ENCODE measurements at places on chromosomes 12 and 14.

DNA sequence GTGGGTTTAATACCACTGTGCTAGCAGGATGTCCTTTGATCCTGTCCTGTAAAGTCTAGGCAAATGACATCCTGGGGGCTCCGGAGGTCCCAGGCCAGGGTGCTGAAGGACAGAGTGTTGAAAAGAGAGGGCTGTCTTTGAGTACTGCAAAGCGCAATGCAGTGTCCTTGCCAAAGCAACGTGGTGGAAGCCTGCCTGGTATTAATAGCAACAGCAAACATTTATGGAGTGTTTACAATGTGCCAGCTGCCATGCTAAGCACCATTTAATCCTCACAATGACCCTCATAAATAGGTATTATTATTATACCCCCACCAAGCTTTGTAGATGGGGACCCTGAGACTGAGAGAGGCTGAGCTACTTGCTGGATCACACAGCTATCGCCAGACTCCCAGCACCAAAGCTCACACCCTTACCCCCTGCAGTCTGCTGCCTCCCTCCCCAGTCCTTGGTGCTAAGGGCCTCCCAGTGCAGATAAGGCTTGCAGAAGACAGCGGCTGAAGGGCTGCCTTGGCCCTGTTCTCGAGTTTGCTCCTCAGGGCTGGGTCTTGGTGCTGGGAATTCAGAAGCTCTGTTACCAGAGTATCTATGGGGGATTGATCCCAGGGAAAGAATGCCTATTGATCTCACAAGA is 427.7 kb downstream of the FUT8 start:
- DNase-seq = no peak

DNA sequence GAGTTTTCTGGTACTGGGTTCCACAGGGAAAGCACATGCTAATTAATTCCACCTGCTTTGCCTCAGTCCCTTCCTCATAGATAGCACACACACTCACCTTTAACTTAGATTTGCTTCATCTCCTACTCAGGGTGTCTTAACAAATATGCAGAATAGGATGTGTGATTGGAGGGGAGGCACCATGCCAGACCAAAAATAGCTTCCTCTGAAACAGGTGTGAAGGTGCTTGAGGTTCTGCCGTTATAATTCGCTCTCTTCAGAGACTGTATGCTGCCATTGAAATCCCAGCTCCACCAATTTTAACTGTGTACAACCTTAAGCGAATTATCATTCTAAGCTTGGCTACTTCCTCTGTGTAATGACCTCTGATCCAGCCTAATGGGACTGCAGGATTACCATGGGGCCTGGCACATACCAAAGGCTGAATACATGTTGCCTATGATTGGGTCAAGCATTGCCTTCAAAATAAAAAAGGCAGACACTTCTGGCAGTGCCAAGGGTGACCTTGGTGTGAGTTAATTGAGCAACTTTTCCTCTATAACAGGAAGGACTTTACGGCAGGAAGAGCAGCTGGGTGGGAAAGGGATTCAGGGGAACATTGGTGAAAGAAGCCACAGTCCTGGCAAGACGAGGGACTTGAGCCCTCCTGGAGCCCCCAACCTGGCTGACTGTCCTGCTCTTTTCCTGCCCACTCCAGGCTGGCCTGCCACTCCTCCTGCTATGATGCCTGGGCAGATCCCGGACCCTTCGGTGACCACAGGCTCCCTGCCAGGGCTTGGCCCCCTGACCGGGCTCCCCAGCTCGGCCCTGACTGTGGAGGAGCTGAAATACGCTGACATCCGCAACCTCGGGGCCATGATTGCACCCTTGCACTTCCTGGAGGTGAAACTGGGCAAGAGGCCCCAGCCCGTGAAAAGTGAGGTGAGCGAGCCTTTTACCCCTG is 9.7 kb downstream of the JDP2 start:
- DNase-seq = no peak

GRCh38 chr12:46107591-46107990 is 117.2 kb upstream of the SCAF11 start:
- no peak for DNase-seq

DNA sequence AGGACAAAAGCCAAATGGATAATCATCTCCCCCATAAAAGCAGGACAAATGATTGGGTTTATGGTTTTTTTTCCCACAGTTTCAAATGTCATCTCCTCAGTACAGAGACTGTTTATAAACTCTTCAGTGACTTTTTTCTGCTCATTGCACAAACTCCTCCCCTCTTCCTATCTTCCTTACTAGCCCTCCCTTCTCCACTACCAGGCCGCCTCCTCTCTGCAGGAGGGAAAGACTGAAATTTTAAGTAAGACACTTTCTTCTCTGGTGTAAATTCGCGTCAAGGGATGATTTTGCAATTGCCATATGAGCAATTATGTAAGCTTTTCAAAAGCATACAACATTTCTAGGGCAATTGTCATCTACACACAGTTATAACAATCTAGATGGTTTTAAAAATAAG is 37.0 kb downstream of the BTG1 start:
- no peak for DNase-seq

GRCh38 chr14:99163446-99163845 is 108.6 kb downstream of the BCL11B start:
- DNase-seq = no peak

- DNase-seq = no peak
These were observed 158.0 kb upstream of the CCND2 start for GRCh38 chr12:4115570-4115969.

- DNase-seq = no peak
These were observed 5.1 kb upstream of the MAGOHB start for GRCh38 chr12:10618338-10618987.

DNA sequence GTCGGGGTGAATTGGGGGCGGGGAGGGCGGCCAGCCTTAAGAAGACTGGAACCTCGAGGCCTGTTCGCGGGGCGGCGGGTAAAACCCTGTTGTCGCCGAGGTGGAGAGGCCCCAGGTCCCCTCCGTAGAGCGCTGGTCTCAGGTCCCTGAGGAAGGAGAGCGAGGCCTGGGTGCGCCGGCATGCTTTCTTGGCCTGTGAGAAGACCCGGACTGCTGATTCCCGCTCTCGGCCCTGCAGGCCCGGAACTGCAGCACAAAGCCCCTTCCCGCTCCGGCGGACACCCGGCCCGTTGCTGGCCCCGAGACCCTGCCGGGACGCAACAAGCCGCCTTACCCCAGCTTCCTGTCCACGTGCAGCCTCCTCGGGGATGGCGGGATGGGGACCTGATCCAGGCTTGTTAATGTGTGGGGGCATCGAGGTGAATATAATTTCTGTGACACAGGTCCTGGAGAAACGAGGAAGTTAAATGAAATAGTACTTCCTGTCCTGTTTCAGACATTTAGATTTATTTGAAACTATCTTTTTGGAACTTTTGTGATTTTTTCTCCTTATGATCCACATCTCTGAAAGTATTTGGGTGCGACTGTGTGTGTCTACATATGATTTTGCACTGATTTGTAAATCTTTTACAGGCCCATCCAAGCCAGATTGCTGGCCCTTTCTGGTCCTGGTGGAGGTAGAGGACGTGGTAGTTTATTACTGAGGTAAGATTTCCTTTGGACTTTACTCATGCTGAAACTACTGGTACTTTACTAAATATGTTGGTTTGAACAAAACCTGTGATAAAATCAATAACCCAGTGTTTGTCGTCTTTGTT is 600 bp downstream of the PNN start:
- DNase-seq = peak; percentile 12

Measured in stimulated activated CD8-positive, alpha-beta memory T cell treated with anti-CD3 and anti-CD28 coated beads, Interleukin-15, amount 100 ng/mL, for 48 hours (primary cell).